Cardiac fibroblast (primary cell): ENCODE measurements at places on chromosomes 12 and 14.

DNA sequence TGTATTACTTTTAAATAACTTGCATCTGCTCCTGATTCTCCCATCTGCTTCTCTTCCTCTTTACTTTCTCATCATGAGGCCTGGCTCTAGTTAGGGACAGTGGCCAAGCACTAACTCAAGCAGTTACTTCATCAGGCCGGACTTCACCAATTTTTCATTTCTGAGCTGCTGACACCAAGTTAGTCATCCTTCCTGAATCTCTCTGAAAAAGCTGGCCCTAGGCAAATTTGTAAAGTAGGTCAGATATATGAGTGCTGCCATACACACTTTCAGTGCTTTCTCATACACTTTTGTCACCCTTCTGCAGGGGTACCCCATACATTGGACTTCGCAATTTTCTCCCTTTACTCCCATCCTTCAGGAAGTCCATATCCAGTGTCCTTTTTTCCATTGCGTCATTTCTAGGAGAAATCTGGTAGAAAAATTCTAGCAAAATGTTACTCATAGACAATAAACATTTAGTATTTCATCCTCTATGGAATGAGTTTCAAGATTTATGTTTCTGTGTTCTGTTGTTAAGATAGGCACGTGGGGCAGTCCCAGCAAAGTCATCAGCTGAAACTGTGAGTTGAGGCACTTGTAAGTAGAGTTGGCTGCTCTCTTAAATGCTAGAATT, 276.8 kb upstream of the TMPO start:
- peak; percentile 60 for DNase-seq

DNA sequence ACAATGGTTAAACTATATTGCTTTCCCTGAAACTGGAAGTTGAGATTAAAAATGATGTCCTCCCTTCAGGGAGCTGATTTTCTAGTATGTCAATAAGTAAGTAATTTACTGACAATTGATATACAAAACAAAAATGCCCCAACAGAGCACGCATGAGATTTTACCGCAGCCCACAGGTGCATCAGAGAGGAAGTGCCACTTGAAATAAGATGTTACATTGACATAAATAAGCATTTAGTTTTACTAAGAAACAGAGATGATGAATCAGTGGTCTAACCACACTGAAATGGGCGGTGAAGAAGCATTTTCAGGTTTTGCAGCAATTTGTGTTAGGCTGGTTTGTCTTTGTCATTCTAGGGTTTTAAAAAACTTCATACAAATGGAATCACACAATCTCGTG, 8.8 kb upstream of the CLECL1 start:
- DNase-seq, result no peak

- DNase-seq, result no peak
Observed at GRCh38 chr14:102690509-102691286, 86.6 kb upstream of the TRAF3 start.

DNA sequence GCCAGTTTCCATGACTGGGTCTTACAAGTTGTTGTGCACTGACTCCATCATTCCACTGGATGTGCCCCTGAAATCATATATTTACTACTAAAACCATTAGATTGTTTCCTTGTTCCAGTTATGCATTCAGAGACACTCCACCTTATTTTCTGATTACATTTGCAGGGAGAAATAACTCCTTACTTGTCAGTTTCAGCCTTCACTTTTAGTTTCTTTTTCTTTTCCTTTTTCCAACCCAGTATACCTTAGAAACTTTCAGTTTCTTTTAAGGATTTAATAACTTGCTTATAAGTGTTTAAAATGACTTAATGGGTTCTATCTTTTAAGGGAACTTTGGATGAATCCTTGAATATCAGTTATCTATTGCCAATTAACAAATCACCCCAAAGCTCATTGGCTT, 39.9 kb downstream of the MRPL42 start:
- no peak for DNase-seq

DNA sequence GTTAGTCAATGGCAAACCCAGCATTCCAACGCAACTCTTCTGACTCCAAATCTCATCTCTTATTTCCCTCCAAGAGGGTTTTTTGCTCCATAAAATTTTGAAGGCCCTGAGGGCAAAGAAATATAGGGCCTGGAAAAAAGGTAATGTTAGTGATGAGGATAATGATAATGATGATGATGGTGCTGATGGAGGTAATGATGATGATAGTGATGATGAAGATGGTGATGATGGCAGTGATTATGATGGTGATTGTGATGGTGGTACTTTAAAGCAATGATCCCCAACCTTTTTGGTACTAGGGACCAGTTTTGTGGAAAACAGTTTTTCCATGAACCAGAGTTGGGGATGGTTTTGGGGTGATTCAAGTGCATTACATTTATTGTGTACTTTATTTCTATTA, 50.1 kb downstream of the TMX1 start:
- no peak for DNase-seq
